ENCODE measurements at places on chromosomes 4 and X.

DNA sequence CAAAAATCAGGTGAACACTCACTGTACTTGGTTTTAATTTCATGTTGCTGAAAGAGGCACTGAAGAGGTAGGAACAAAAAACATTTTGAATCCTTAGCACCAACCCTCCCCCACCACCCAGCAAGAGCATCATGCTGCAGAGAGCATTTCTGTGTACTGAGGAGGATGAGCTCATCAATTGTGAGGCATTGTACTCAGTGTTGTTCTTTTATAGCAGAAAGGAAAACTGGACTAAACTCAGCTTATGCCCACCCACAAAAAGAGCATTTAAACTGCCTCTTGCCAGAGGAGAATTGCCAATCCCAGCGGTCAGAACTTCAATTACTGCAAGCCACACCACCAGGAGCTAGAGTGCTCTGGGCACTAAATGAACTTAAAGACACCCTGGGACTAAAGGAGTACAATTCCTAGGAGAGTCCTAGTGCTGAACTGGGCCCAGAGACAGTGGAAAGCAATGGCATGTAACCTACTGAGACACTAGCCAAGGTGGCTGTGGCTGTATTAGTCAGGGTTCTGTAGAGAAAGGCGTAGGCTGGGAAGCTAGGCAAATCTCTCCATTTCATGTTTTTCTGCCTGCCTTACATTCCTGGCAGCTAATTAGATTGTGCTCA is 280.7 kb upstream of the KLHL4 start:
- DNase-seq, result no peak

DNA sequence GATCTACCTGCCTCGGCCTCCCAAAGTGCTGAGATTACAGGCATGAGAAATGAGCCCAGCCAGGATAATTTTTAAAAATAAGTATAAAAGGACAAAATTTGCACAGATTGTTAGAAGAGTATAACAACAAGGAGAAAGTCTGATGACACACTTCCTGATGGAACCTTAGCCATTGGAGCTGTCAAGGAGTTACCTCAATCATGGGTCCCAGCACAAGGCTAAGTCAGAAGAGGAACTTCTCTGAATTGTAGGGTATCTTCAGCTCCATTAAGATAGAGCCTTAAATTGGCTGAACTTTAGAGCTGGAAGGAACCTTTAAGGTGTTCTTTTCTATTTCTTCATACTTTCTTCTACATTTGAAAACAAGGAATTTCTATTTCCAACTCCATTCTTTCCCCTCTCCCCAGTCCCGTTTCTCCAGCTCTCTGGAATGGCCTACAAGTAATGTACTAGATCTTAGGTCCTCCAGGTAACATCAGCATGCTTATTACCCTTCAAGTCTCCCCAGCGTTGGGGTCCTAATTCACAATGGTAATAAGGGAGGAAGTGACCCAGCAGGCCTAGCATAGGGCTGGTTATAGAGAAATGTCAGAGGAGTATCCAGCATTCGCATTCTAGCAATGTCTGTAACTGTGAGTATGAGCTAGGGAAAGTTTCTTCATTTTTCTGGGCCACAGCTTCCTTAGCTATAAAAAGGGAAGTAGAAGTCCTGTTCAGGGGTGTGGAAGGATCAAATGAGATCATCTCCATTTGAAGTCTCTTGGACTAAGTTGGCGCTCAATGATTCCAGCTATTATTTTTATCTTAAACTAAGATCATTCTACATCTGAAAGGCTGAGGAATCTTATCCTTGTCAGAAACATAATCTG is 18.5 kb upstream of the RBPJ start:
- DNase-seq, result no peak

DNA sequence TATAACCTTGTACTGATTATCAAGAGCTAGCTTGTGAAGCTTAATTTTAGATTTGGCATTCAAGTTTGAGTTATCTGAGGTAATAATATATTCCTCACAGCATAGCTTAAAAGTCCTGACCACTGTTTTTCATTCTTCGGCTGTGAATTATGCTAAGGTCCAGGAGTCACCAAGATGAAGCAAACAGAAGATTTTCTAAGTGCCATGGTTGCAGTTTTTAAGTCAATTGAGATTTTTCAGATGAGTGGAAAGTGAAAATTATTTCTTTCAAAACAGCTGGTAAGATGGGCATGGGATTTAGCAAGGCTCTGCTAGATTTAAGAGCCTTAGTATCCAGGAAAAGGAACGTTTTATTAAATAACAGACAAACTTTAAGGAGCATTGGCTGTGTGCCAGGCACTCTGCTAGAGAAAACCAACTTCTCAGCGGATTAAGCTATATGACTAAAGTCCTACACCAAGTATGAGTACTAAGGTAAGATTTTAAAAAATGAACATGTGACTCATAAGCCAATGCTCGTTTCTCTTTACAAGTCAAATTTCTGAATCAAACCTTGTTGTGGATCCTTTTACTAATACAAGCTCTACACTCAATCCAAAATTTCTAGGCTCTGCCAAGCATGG is 149.9 kb upstream of the IL15 start:
- DNase-seq, result no peak

DNA sequence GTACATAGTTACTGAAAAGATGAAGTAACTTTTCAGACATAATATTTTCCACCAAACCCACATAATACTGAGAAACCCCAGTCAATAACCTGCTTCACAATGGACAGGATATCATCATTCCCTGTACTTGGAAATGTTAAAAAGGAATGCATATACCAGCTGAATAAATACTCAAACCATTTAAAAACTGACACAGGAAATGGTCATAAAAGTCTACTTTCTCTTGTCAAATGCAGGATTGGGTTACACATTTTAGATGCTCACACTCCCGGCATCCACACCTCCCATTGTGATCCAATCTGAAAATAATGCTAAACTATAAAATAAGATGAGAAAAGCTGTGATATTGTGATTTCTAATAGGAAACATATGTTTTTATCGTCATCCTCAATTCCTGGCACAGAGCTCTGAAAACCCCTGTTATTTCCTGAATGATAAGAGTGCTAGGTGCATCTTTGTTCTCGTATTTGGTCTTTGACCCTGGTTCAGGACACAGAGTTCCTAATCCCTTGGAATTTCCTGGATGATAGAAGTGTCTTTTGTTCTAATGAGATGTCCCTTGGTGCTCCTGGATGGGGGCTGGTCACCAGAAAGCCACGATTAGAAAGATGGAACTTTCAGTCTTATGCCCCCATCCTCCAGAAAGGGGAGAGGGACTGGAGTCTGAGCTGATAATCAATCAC is 821.3 kb downstream of the TRIML1 start:
- DNase-seq, result no peak

DNA sequence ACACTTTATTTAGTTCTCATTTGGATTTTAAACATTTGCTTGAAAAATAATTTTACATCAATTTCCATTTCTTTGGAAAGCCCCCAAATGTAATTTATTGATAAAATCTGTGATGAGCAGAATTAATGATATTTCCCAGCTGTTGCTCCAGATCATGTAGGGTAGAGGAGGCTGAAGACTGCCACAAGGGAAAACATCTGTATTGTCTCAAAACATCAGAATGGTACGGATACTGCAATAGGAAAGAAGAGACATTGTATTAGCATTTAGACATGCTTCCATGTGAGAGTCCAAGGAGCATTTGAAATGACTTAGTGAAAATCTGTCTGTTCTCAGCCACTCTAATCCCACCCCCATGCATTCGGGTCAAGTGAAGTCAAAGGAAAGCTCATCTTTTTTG is 14.4 kb downstream of the ADH1A start:
- DNase-seq, result no peak

GRCh38 chr4:26073886-26074560 is 160.0 kb downstream of the SMIM20 start:
- no peak for DNase-seq

GRCh38 chr4:8308856-8309771 is 39.6 kb downstream of the HTRA3 start:
- no peak for DNase-seq

- DNase-seq, result no peak
Measured at GRCh38 chr4:29900336-29900735, 819.8 kb upstream of the PCDH7 start.

DNA sequence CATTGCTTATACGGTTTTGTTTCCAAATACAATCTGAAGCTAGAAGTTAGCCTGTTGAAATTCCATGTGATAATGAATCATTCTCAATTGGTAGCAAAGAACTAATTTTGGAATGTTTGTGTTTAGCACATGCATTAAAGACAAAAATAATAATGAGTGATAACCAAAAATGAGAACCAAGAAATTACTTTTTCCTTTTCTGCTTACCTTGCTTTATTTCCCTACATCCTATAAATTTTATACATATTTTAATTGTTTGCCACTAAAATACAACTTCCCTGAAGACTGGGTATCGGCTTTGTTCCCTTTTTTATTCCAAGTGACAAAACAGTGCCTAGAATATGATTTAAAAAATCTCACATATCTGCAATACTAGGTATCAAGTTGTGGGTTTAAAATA is 203.8 kb upstream of the TACR3 start:
- DNase-seq, result no peak

Measured in esophagus muscularis mucosa (tissue), 4 donors.